ENCODE measurements at places on chromosomes 2 and 18.

DNA sequence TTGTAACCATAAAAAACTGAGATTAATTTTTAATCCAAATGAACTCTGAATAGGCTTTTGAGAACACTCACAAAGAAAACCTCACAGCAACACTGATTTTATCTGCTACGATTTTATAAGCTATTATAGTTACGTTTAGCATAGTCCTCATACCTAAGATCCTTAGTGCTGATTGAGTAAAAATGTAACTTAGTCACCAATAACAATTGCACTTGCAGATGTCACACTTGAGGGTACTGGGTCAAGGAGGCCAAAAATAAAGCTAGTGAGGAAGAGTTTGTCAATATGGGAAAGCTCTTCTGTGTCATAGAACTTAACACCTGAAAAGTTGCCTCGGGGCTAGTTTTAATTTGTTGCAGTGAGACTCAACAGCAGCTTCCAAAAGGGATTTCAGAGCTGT lies 706.5 kb upstream of the FAM98A start:
- DNase-seq, result no peak

DNA sequence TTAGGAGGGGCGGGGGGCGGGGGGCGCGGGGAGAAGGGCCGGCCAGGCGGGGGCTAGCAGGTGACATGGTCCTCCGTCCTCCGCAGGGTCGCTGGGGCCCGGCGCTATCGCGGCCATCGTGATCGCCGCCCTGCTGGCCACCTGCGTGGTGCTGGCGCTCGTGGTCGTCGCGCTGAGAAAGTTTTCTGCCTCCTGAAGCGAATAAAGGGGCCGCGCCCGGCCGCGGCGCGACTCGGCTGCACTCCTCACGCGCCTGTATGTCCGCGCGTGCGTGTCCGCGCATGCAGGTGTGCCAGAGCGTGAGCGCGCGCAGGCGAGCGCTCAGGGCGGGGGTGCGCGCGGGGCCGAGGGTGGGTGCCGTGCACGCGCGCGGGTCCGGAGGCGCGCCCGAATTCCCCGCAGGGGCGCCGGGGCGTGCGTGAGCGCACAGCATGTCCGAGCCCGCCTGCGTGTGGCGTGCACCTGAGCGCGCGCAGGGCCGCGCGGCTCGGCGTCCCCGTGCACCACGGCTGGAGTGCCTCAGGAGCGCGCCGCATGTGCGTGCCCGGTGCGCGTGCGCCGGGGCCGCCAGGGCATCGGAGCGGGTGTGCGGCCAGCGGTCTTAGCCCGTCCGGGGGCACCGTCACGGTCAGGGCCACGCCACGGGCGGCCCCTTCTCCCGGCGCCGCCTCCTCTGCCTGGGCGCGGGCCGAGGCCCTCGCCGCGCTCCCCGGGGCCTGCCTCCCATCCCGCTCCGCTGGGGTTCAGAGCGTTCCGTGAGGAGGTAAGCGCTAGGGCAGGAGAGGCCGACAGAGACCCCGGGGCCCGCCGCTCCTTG lies 6.3 kb downstream of the SNORC start:
- DNase-seq, result no peak

DNA sequence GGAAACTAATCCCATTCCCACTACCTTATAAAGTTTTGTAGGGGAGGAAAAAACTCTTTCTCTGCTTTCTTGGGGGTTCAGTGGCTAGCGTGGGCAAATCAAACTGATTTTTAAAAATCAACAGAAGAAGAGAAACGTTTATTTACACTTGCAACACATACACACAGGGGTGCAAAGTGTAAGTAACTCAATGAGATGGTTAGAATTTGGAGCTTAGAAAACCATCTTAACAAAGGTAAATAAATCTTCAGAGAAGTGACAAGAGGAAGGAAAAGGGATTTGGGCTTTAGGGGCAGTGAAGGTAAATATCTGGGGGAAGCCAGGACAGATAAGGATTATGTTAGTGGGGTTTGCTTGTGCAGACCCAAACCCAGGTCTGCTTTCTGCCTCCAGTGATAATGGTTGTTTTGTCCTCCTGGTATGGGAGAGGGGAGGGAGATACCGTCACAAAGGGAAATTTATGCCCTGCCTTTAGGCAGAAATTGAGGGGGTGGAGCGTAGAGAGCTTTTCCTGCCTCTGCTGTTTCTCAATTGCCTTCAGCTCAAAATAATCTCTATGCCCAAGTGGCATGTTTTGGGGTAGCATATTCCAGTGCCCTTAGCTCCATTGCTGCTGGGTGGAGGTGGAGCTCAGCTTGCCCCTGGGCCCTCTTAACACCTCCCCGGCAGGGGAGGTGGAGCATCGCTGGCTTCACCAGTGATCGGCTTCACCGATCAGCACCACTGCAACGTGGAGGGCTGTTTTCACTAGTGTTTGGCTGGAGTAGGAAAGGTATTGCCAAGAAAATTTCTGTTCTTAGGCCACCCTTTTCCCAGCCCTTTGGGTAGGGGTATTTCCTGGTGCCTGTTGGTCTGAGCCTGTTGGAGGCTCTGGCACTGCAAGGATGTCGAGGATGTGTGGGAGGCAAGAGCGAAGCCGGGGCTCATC lies 92.2 kb downstream of the TEX51 start:
- DNase-seq, result no peak

DNA sequence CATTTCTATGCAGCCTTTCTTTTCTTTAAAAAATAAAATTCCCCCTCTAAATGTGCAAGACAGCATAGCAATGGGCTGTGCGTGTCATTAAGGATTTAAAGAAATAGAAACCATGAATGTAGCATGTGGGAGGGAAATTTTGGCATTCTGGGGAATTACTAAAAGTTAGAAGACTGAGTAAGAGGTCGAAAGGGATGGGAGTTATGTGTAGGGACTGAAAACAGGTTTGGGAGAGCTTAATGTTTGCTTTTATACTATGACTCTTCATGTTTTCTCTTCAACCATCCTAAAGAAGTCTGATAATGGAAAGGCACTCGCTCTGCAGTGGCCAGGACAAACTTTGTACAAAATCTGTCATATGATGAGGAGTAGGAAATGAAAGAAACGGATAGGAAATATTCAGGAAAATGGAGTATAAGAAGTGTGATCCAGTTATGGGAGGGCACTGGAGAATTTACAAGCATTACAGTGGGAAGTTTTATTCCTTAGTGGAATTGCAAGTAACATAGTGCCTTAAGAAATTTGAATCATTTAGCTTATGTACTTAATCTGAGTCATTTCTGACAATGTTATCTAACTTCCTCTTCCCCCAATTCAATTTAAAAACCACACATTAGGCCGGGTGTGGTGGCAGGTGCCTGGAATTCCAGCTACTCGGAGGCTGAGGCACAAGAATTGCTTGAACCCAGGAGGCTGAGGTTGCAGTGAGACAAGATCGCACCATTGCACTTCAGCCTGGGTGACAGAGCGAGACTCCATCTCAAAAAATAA lies 20.6 kb downstream of the TMEM87B start:
- no peak for DNase-seq

- DNase-seq, result no peak
Observed at GRCh38 chr2:188068093-188068492, 223.6 kb upstream of the GULP1 start.

DNA sequence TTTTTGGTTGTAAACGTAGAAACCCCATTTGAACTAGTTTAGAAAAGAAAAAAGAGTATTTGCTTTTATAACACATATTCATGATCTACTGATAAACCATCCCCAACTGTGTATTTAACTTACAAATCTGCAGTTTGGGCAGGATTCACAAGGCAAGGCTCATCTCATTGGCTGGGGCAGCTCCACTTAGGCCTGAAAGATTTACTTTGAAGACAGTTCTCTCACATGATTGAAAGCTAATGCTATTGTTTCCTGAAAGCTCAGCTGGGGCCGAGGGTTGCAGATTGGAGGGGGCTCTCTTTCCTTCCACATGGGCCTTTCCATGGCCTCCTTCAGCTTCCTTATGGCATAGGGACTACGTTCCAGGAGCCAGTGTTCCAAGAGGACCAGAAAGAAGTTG lies 47.4 kb downstream of the ARHGAP15 start:
- DNase-seq, result no peak

GRCh38 chr2:150319658-150320555 lies 167.6 kb downstream of the RND3 start:
- no peak for DNase-seq

GRCh38 chr18:62324917-62325805 lies at the start of gene TNFRSF11A:
TNFRSF11A (plus strand) TSS chr18:62325310; CDS start chr18:62325353, 43 bp downstream.
- DNase-seq, result no peak
